ENCODE measurements at places on chromosomes 2 and 18. TPM values are rescaled to one million over a fixed set of nuclear protein-coding genes. Genes with fewer than 3 reads are reported as not detected.

The MERTK gene
- 0.49 TPM for total RNA-seq

DNA sequence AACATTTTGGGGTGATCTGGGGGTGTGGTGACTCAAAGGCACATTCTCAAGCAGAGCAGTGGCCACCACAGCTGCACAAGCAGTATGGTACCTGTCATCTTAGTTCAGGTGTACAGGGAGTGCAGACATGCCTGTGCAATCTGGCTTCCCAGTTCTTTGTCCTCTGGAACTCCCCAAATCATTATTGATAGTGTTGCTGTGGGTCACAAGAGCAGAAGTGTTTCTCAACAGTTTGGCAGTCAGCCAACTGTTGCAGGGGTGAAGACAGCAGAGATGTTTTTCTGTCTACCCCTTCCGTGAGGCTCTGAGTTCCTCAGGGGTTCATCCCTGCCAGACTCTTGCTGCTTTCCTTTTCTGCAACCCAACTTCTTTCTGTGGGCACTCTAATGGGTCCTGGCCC is 206.5 kb upstream of the ZSWIM2 start:
- DNase-seq: peak; percentile 64

DNA sequence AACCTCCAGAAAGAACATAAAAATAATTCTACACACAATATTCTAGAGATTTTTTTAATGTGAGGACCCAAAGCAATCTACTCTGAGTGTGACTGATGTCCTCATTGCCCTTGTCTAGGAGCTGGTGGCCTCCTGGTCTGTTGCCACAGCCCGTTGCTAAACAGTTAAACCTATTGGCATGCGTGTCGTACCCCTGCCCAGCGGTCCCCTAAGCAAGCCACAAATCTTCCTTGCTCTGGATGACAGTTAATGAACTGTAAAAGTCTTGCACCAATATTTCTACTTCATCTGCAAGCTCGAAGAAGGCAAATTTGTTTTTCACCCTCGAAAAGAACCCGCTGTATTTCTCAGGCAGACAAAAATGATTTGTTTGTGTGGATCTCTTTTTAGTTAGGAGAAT is 489.1 kb upstream of the MEX3C start:
- no peak for DNase-seq

The ARHGEF33 gene
- 0.07 TPM for total RNA-seq

The SLC8A1 gene
- total RNA-seq: 1.7 TPM

The ALPP gene
- total RNA-seq: 0.35 TPM

- DNase-seq: no peak
Observed at GRCh38 chr2:28639092-28639691, 112.4 kb upstream of the PPP1CB start.

DNA sequence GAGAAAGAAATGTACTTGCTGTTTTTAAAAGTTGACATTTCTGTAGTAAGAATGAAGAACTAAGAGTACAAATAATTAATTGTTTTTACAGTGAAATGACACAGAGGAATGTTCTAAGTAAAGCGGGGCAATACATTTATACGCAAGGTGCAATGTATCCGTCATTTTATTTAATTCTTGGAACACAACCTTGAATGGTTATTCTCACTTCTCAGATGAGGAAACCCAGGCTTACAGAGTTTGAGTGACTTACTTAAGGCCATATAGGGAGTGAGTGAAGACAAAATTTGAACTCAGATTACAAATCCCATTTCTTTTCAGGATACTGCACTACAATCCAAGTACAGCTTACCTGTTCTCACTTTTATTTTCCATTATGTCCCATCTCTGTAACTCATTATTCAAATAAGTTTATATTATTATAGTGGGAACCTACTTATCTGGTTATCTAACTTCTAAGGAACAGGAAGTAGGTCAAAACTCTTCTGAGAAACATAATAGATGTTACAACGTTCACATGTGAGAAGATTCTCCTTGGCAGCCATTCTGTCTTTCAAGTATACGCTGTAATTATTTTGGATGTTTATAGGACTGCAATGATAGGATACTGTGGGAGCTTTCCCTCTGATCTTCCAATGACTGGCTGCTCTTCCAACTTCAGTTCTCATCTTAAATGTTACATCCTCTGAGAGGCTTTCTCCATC is 12.3 kb upstream of the STK17B start:
- no peak for DNase-seq

DNA sequence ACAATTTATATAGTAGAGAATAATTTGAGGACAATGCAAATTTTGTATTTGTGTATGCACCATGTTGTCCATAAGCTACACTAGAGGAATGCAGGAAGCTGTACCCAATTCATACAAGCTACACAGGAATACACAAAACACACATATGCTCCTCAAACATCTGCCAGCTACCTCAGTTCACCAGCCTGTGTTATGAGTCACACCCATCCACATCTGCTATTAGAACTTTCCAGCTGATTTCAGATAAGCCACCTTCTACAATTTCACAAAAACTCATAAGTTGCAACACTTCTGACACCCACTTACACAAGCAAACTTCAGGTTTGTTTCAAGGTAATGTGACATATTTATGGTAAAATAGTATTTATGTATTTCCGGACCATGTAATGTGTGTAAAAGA is 438.9 kb downstream of the SATB2 start:
- no peak for DNase-seq

GRCh38 chr2:129879614-129880180 is 99.8 kb upstream of the RAB6C start:
- no peak for DNase-seq

GRCh38 chr18:34352385-34353163 is 127.9 kb upstream of the NOL4 start:
- DNase-seq: peak; percentile 4

The IL1RL1 gene
- total RNA-seq: 25.6 TPM

The MYO5B gene
- 26.7 TPM for total RNA-seq

The CD302 gene
- total RNA-seq: 0.12 TPM

DNA sequence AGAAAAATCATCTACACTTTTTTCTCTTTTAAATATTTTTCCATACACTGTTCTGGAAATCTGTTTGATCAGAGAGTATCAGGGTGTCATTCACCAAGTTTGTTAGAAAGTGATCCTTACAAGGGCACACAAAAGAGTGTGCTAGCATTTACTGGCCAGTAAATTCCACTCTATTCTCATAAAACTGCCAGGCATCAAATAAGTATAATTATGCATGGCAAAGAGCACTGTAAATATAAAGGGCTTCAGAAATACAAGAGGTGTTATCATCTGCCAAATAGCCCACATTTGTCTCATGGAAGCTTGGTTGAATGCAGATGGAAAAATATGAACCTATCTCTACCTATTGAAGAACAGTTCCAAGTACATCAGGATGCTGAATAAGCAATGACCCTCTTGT is 847.3 kb upstream of the ACVR2A start:
- no peak for DNase-seq

The GPR17 gene
- total RNA-seq: not detected

DNA sequence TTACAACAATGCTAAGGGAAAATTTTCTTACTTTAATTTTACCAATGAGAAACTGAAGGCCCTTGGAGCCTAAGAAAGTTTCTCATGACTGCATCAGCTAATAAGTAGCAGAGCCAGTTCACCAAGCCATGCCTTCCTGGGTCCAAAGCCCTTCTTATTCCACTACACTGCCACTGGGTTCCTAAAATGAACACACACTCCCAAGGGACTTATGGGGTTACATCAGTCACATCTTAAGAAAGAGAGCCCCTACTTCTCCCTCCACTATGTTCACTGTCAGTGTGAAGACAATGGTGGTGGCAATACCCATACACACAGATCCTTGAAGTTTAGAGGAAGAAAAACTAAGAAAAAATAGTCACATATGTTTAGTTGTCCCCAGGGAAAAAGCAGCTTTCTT is 20.6 kb downstream of the MBD2 start:
- no peak for DNase-seq

DNA sequence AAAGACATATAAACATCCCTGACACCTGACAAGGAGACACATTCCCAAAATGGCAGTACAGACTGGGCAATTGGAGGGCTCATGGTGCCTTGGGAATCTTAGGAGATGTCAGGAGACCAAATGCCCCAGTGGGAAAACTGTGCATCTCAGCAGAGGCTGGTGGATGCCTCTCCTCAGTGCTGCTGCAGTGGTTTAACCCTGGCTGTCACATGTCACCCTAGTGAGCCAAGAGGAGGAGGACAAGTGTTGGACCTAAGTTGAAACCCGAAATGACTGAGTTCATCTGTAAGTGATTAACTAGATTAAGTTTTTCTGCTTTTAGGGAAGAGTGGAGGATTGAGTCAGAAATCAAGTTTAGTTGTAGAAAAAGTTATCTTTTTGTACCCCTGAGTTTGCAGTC is 5.2 kb upstream of the NAGK start:
- no peak for DNase-seq

GRCh38 chr2:189128970-189129369 is 50.6 kb downstream of the COL5A2 start:
- no peak for DNase-seq

The NHEJ1 gene
- 11.5 TPM for total RNA-seq

The RAPGEF4 gene
- not detected for total RNA-seq

- no peak for DNase-seq
Observed at GRCh38 chr2:152518641-152519580, 183.9 kb downstream of the FMNL2 start.

The CD226 gene
- total RNA-seq: 2.6 TPM

The HOXD13 gene
- not detected for total RNA-seq

DNA sequence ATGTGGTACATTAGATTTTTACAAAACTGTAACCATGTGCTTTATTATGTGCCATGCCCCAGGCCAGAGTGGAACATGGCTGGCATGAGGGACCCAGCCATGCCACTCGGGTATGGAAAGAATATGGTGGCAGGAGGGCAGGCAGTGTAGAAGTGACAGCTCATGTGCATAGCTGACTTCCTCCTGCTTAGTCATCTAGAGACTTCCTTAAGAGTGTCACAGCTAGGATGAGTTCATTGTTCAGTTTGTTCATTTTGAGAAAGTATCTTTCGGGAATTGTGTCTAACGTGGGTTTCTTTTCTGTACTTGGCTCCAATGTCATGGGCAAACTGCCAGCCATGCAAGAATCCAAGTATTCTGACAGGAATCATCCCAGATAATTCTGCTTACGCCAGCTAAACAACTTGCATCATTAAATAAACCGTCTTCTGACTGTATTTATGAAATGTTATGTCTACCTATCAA is 94.3 kb upstream of the ITGB6 start:
- DNase-seq: peak; percentile 93

DNA sequence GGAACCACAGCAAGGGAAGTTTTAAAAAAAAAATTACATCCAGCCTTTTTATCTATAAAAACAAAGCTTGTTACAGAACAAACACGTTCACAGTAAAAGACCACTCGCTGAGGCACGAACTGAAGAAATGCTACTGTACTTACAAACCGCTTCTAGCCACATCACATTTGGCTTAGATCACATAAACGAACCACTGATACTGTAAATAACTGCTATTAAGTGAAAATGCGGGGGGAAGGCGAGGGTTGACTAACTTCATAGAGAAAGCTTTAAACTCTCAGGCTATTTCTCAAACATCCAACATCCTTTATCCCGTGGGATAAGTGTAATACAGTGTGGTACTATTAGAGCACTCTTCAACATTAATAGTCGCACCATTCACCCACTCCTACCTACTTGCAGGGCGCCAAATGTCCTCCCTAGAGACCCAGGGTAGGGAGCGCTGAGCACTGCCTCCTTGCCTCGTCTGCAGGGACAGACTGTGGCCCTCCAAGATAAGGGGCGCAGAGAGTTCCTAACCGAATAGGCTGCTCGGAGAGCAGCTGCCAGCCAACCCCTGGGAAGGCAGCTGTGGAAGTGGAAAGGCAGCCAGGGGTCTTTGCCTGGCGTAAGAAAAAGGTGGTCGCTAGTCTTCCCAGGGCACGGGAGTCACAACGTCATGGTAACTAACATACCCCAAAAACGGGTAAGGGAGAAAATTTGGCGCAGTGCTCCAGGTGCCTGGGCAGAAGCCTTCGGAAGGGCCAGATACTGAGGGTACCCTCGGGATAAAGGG is 854 bp downstream of the GPR155 start:
- DNase-seq: no peak

GRCh38 chr2:64295326-64296139 is 151.3 kb upstream of the PELI1 start:
- no peak for DNase-seq

The VSNL1 gene
- total RNA-seq: 1.3 TPM

The ATP6V1C2 gene
- 0.19 TPM for total RNA-seq

- no peak for DNase-seq
Observed at GRCh38 chr18:36468161-36468560, 170.6 kb downstream of the FHOD3 start.

The ONECUT2 gene
- total RNA-seq: 0.49 TPM

GRCh38 chr2:85800586-85800985 is 46.8 kb downstream of the ATOH8 start:
- no peak for DNase-seq

The CDH20 gene
- not detected for total RNA-seq

DNA sequence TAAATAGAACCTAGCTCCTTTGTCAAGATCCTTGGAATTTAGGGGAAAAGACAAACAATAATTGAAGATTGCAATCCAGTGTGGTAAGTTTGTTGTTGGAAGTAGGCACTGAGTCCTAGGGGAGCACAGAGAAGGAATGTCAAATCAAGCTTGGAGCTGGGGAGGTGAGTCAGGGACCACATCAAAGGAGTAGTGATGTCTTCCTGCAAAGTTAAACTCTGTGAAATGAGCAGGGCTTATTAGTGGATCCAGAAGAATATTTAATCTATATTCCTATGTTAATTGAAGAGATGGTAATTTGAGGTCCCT is 41.7 kb upstream of the NABP1 start:
- peak; percentile 66 for DNase-seq

DNA sequence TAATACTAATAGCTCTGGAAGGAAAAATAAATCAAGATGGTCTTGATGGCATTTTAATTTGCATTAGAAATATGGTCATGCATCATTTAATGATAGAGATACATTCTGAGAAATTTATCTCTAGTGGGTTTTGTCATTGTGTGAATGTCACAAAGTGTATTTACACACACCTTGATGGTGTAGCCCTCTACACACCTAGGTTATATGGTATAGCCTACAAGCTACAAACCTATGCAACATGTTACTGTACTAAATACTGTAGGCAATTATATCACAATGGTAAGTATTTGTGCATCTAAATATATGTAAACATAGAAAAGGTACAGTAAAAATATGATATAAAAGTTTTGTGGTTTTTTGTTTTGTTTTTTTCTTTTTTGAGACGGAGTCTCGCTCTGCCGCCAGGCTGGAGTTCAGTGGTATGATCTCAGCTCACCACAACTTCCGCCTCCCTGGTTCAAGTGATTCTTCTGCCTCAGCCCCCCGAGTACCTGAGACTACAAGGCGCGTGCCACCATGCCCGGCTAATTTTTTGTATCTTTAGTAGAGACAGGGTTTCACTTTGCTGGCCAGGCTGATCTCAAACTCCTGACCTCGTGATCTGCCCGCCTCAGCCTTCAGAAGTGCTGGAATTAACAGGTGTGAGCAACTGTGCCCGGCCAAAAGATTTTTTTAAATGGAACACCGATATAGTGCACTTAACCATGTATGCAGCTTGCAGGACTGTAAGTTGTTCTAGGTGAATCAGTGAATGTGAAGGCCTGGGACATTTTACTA is 83.7 kb upstream of the UBXN4 start:
- DNase-seq: no peak

GRCh38 chr2:176494949-176495353 is 225.7 kb downstream of the MTX2 start:
- peak; percentile 87 for DNase-seq

The ANKRD62 gene
- not detected for total RNA-seq

GRCh38 chr2:236570081-236570868 is 650 bp downstream of the ACKR3 start:
- DNase-seq: no peak

- peak; percentile 60 for DNase-seq
Observed at GRCh38 chr2:56009758-56010458, 86.3 kb upstream of the EFEMP1 start.

The MEIS1 gene
- total RNA-seq: 4.4 TPM

GRCh38 chr2:207224791-207225482 is 59.2 kb upstream of the KLF7 start:
- no peak for DNase-seq

All from MCF 10A (cell line).